ENCODE measurements at places on chromosomes 16 and 17.

GRCh38 chr17:76772842-76773525 is 35.1 kb downstream of the MFSD11 start:
- peak; percentile 93 for DNase-seq

DNA sequence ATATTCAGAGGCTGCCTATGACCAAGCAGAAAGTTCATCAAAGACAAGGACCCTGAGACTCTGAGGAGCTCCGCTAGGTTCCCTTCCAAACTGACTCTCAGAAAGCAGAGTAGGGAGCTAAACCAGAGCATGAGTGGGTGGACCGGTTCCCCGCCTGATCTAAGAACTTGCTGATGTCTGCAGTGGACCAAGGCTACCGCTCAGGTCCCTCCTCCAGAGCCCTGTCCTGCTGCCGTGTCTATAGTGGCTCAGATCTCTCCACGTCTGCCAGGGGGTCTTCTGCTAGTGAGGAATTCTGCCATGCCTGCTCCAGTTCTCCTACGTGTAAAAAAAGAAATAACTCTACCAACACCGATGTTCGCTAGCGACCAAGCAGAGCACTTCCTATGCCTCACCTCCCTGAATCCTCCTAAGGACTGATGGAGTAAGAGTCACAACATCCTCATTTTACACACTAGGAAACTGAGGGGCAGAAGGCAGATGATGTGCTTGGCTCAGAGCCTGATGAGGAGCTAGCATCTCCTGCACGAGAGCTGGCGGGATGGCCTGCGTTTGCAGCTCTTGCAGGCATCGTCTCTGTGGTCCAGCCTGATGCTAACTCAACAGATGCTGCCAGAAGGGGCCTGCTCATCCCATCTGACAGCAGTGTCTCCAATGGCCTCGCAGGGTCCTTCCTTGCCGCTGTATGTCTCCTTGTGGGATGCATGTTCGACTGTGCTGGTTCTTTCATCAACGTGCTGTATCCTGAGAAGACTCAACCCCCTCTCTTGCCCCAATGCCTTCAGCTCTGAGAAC is 265.5 kb downstream of the C16orf95 start:
- DNase-seq = no peak

GRCh38 chr16:86381491-86381890 is 128.8 kb upstream of the FOXF1 start:
- no peak for DNase-seq

DNA sequence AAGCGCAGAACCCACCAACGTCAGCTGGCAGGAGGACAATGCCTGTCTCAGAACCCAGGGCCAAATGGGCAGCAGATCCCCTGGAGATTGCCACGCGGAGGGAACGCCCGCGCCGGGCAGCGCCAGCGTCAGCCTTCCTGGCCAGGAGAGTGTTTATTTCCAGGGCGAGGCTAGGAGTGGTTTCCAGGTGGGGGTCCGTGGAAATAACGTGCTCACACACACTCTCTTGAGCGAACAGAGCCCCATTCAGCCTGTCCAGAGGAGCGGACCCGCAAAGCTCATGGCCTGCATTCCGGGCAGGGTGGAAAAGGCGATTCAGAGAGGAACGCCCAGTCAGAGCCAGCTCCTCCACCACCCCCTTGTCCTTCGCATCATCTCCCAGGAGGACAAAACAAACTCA is 40.3 kb downstream of the SDK2 start:
- DNase-seq = no peak

- DNase-seq = no peak
Observed at GRCh38 chr17:34758316-34758715, 178.9 kb downstream of the TMEM132E start.

DNA sequence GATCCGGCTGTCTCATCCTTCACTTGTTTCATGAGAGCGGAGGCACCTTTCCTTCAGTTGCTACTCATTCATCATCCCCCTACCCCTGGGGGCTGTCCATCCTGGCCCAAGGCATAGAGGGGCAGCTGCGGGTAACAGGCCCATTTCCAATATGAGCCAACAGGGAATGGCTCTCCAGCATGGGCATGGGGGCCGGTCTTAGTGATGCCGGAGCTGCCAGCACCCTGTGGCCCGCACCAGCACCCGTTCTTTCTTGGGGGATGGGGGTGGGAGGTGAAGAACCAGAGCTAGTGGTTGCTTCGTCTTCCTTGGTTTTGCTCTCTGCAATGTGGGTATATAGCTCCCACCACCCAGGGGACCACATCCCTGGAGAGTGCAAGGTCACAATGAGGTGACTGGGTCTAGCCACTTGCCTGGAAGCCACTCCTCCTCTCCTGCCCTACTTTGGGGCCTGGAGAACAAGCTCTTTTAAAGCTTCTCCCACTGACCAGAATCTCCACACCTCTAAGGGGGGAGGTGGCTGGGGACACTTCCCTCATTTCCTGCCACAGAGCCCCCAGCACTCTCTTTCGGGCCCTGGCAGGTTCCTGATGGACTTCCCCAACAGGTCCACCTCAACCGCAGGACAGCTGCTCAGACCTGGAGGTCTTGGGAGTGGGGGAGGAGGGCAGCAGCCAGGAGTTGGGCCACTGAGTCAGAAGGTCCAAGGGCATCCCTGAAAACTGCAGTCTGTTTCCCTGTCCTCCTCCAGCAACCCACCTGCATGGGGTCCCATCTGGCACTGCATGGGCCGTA is 11.9 kb upstream of the TBX2 start:
- DNase-seq = no peak

DNA sequence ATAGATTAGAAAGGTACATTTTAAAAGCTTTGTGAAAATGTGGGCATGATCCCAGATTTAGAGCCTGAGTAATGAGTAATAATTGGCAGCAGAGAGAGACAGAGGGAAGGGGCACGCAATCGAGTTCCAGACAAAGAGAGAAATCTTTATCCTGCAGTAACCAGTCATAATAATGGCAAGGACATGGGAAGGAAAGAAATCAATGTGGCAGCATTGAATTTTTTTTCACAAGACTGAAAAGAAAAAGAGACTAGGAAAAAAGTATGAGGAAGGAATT is 790.8 kb upstream of the SOX9 start:
- DNase-seq = no peak

DNA sequence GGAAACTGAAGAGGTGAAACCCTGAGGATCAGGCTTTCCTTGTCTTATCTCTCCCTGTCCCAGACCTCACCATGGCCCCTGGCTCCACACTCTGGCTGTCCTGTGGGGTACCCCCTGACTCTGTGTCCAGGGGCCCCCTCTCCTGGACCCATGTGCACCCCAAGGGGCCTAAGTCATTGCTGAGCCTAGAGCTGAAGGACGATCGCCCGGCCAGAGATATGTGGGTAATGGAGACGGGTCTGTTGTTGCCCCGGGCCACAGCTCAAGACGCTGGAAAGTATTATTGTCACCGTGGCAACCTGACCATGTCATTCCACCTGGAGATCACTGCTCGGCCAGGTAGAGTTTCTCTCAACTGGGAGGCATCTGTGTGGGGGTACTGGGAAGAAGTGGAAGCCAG is 1.4 kb downstream of the CD19 start:
- DNase-seq = no peak

GRCh38 chr17:42541041-42541833 is 5.2 kb downstream of the NAGLU start:
- no peak for DNase-seq

DNA sequence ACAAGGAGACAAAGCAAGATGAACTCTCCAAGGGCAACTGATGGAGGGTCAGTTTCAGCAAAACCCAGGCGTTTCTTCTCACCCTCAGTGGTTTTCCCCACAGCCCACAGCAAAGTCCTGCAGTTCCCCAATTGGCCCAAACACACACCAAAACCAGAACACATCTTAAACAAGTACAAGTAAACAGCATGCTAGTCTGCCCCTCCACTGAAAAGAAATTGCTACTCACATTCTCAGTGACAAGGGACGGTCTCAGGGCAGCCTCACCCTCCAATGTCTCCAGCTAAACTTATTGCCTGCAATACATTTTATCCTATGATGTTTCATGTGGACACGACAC is 300.6 kb upstream of the IRX3 start:
- DNase-seq = no peak

DNA sequence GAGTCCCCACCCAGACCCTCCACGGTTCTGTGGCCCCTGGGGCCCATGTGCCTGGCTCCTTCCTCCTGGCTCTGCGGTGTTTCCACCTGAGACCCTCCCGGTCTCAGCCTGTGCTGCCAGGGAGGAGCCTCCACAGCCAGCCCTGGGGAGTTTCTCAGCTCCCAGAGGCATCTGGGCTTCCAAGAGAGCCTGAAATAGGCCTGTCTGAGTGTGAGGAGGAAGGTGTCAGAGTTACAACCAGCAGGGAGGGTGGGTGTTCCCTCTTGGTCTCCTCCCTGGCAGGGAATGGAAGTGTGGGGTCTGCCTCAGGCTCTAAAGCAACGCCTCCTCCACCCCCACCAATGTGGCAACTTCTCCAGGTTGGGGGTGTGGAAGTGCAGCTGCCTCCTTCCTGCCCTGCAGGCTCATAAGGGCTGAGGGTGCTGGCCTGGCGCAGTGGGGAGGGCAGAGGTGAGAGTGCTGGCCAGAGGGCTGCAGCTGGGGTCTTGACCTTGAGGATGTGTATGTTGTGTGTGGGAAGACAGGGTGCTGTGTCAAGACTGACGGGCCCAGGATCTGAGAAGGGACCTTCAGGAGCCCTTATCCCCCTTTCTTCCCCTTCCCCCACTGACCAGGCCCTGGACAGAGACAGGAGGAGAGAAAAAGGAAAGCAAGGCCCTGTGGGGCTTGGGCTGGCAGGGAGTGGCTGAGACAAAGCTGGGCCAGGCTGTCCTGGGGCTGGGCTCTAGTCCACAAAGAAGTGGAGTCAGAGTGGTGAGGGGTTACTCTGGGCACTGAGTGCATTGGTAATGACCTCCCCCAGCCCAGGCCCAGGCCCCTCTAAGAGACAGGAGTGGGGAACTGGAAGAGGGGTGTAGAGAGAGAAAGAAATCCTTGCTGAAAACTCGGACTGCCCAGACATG is 2.4 kb downstream of the CYGB start:
- DNase-seq = no peak

- no peak for DNase-seq
Observed at GRCh38 chr16:56608876-56609462, 585 bp downstream of the MT2A start.

DNA sequence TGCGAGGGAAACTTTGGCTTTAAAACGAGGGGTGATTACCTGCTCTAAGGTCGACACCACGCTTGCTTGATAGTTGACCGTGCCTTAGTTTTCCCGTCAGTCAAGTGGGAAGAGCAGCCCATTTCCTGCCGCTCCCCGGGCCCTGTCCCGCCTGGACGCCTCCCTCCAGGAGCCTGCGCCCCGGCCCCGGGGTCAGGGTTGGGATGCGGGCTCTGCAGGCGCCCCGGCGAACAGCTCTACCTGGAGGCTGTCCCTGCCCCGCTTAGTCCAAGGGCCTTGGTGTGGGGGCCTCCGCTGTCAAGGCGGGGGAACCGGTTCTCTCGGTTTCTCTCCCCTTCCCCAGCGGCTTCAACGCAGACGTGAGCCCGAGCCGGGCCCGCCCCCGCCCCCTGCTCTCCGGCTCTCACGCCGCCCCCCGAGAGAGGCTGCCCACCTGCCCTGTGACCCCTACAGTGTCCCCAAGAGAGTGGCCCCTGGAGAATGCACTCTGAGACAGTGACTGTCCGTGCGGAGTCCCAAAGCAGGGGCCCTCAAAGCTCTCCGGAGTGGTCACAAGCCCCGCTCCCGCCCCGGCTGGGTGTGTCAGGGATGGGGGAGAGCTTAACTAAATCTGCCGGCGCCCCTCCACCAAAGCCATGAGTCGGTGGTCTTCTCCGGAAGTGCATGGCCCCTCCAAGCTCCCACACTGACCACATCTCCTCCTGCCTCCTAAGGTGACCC is 117.4 kb upstream of the SMURF2 start:
- no peak for DNase-seq

GRCh38 chr17:5127910-5128309 is 12.1 kb downstream of the USP6 start:
- DNase-seq = no peak

DNA sequence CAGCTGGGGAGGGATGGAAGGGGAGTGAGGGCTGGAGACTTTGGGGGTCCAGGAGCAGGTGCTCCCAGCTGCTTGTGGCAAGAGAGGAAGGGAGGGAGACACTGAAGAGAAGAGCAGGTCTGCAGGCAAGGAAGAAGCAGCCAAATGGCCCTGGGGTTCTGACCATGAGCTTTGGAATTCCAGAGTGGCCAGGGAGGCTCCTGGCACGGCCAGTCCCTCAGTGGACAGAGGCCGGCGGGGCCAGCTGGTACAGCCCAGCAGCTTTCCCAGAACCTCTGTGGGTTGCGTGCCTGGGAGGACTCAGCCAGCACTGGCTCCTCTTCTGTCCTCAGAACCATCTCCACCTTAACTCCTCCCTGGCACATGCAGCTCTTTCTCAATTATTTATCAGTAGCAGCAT is 233.0 kb downstream of the MSI2 start:
- DNase-seq = no peak

- DNase-seq = no peak
Observed at GRCh38 chr16:12460064-12460392, 343.7 kb downstream of the CPPED1 start.

- peak; percentile 78 for DNase-seq
Observed at GRCh38 chr16:65122724-65123395, 997 bp upstream of the CDH11 start.

DNA sequence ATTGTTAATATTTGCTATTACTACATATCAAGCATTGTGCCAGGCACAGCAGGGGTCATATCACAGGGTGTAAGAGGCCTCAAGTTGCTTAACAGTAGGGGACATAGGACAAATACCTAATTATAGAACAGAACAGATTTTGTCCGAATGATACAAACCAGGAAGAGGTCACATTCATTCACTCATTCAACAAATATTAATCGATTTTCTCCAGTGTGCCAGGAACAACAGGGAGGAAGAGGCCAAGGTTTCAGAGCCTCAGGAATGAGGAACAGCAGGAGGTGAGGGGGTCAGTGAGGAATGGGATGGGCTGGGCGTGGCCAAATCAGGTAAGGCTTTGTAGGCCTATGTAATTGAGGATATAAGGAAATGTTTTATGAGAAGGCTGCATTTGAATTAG is 11.2 kb upstream of the CHST4 start:
- no peak for DNase-seq

DNA sequence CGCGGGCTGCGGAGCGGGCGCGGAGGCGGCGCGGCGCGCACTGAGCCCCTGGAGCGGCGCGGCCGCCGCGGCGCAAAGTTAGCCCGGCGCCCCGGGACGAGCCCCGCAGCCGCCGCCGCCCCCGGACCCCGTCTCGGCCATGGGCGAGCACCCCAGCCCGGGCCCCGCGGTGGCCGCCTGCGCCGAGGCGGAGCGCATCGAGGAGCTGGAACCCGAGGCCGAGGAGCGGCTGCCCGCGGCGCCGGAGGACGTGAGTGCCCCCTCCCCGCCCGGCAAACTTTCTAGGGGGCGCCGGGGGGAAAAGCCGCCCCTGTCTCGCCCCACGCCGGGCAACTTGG is 388 bp downstream of the RHBDL3 start:
- no peak for DNase-seq

GRCh38 chr16:89455178-89455577 is 35.2 kb downstream of the ANKRD11 start:
- DNase-seq = no peak

- DNase-seq = no peak
Observed at GRCh38 chr17:40075942-40076498, 13.3 kb downstream of the THRA start.

GRCh38 chr17:35866341-35866950 is 2.2 kb downstream of the HEATR9 start:
- DNase-seq = peak; percentile 28

- no peak for DNase-seq
Observed at GRCh38 chr17:6120351-6120750, 50.2 kb downstream of the WSCD1 start.

- DNase-seq = no peak
Observed at GRCh38 chr16:69793526-69793925, 31.4 kb downstream of the WWP2 start.

Measured in fibroblast of skin of right quadriceps (primary cell).